ENCODE measurements at places on chromosomes 7 and 10. TPM values are rescaled to one million over a fixed set of nuclear protein-coding genes. Genes with fewer than 3 reads are reported as not detected.

GRCh38 chr10:61845950-61846268, 55.6 kb upstream of the ARID5B start:
- H3K4me3 ChIP-seq: no peak overlapping the region
- H3K27me3 ChIP-seq: no peaks in the 10 kb centered on the region
- no peaks in the 10 kb centered on the region for H3K36me3 ChIP-seq

GRCh38 chr10:101686133-101686925, 8.6 kb downstream of the FBXW4 start:
- H3K27me3 ChIP-seq: no peaks in the 10 kb centered on the region
- H3K27ac ChIP-seq: no peak overlapping the region
- DNase-seq: no peak
- H3K4me3 ChIP-seq: no peak overlapping the region
- no peaks in the 10 kb centered on the region for H3K36me3 ChIP-seq

DNA sequence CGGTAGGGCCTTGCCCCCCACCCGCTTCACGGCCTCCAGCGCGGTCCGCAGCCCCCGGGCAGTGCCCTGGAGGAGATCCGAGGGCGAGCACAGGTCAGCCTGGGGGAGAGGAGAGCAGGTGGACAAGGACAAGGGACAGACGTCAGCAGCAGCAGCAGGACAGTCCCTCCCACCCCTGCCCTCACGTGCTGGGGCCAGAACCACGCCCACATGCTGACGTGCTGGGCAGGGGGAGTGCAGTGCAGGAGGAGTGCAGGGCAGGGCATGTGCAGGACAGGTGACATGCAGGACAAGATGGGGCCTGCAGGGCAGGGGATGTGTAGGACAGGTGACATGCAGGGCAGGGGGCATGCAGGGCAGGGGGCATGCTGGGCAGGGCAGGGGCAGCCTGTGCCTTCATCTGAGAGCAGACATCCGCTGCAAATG, 1.5 kb upstream of the SAP25 start:
- DNase-seq: no peak
- no peaks in the 10 kb centered on the region for H3K27me3 ChIP-seq
- no peak overlapping the region for H3K4me3 ChIP-seq
- peaks cover 23% of the 10 kb centered on the region for H3K36me3 ChIP-seq
- H3K27ac ChIP-seq: no peak overlapping the region

DNA sequence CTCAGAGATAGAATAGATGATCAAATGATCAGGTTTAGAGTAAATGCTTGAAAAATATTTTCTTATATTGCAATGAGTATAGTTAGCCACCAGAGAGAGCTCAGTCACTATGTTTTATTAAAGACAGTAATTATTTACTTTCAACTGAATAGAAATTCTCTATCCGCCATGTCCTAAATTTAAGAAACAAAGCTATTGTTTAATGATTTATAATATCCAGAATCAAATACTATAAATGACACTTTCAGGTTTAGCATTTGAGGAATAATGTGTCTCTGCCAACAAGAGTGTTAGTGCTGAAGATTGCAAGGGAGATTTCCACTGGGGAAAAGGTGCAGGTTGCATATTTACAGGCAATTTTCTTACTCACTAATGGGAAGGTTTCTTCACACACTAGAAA, 184.7 kb downstream of the DGKB start:
- H3K27ac ChIP-seq: no peak overlapping the region
- no peaks in the 10 kb centered on the region for H3K4me1 ChIP-seq
- no peak for DNase-seq
- H3K27me3 ChIP-seq: no peaks in the 10 kb centered on the region
- H3K36me3 ChIP-seq: no peaks in the 10 kb centered on the region

DNA sequence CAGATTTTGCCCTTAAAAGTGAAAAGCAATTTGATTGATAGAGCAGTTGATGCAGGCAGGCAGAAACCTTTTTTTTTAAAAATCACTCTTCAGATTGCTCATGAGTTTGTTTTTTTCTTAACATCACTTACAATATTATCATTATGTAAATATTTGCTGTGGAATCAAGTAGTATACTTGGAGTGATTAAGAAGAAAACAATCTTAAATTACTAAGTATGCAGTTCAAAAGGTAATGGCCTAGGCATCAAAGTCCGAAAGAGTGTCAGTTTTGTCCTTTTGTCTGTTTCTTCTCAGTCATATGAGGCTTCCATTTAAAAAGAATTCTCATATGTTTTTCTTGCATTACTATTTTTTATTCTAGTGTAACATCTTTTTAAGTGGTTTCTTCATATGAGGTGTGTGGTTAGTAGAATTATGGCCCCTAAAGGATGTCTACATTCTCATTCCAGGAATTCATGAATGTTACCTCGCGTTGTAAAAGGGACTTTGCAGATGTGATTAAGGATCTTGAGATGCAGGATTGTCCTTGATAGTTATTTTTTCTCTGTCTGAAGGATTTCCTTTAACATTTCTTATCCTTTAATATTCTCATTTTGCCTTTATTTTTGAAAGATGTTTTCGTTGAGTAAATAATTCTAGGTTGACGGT, 44.0 kb downstream of the BICC1 start:
- no peak for DNase-seq
- no peak overlapping the region for H3K27ac ChIP-seq
- H3K4me3 ChIP-seq: no peak overlapping the region
- no peaks in the 10 kb centered on the region for H3K4me1 ChIP-seq
- H3K27me3 ChIP-seq: no peaks in the 10 kb centered on the region

GRCh38 chr7:150849204-150849775, 3.0 kb upstream of the AOC1 start:
- H3K27me3 ChIP-seq: no peaks in the 10 kb centered on the region
- no peak overlapping the region for H3K27ac ChIP-seq
- no peaks in the 10 kb centered on the region for H3K36me3 ChIP-seq
- H3K4me3 ChIP-seq: no peak overlapping the region

GRCh38 chr7:112419543-112420130, 30.6 kb upstream of the IFRD1 start:
- no peaks in the 10 kb centered on the region for H3K27me3 ChIP-seq
- DNase-seq: no peak
- no peaks in the 10 kb centered on the region for H3K4me1 ChIP-seq
- H3K27ac ChIP-seq: no peak overlapping the region
- no peak overlapping the region for H3K4me3 ChIP-seq

DNA sequence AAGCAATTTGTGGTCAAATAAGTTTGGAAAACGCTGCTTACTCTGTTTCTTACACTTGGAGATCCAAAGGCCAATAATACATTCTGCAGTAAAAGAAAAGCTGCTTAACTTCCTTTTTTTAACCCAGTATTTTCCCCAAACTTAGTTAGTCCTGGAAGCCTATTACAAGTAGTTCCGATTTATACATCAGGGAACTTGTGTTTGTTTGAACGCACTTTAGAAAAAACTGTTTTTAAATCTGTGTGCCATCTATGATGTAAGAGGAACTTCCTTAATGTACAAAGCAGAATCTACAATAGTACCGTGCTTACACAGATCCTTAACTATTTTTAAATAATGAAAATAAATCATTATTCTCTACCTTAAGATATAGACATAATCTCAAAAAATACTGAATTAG, 23.0 kb downstream of the SFR1 start:
- H3K27ac ChIP-seq: no peak overlapping the region
- H3K36me3 ChIP-seq: no peaks in the 10 kb centered on the region
- no peak overlapping the region for H3K4me3 ChIP-seq
- no peaks in the 10 kb centered on the region for H3K27me3 ChIP-seq

DNA sequence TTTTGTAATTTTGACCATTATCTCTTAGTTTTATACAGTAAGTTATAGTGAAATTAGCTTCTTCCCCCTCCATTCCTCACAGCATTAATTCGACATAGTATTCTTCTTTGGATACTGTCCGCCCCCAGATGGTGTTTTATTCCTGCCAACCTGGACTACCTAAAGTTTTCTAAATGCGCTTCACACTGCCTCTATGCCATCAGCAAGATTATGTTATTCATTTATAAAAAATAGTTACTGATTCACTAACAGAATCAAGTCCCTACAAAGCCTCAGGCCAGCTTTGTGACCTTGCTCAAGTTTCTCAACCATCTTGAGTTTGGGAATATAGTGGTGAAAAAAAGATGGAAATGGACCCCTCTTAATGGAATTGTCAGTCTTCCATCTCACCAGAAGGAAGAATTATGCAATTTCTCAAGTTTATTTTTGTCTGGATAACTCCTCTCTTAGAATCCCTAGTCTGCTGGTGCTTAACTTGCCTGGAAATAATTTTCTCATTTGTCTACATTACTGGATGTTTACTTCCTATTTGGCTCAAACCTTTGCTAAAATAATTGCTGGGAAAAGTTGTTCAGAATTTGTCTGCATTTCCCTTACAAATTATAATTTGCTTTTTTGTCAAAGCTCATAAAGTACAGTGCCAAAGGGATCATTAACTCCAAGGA, 16.7 kb upstream of the FGL2 start:
- H3K27ac ChIP-seq: no peak overlapping the region
- no peak for DNase-seq

DNA sequence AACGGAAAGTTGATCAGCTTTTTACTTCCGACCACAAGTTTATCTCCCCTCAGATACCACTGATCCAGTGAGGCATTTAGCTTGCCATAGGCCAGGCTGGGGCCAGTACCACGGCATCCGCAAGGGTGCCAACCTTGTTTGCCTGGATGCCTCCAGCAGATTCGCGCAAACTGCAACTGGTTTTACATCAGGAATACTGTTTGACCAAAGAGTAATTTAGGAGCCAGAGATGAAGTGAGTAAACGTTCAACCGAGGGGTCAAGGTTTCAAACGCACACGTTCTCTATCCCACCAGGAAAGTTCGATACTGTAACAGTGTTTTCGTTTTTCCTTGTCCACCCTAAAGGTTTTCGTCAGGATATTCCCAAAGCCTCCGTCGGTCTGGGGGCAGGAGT, 266 bp upstream of the MDFIC start:
- H3K36me3 ChIP-seq: no peaks in the 10 kb centered on the region
- no peak for DNase-seq
- H3K27me3 ChIP-seq: no peaks in the 10 kb centered on the region
- no peaks in the 10 kb centered on the region for H3K4me1 ChIP-seq

Gene LRRTM3
- 0.06 TPM for total RNA-seq

Gene PVRIG
- total RNA-seq: 0.52 TPM

Gene UTF1
- total RNA-seq: 0.52 TPM

Gene TEX36
- total RNA-seq: not detected

Gene CHST3
- 13.7 TPM for total RNA-seq

Measured in lung (tissue), 17 donors.